NCI-H774 (cell line): ENCODE measurements at places on chromosomes 12 and 14.

DNA sequence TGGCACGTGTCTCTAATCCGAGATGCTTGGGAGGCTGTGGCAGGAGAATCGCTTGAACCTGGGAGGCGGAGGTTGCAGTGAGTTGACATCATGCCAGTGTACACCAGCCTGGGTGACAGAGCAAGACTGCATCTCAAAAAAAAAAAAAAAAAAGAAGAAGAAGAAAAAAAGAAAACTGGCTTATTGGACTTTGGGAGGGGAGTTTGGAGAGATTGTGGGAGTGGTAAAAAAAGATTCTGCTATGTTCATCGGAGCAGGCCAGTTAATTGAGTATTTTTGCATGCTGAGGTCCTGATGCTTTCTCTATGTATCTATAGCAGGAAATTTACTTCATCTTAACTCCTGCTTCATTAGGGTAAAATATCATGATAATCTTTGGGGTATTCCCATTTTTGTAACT is 11.6 kb downstream of the CNOT2 start:
- DNase-seq: no peak

DNA sequence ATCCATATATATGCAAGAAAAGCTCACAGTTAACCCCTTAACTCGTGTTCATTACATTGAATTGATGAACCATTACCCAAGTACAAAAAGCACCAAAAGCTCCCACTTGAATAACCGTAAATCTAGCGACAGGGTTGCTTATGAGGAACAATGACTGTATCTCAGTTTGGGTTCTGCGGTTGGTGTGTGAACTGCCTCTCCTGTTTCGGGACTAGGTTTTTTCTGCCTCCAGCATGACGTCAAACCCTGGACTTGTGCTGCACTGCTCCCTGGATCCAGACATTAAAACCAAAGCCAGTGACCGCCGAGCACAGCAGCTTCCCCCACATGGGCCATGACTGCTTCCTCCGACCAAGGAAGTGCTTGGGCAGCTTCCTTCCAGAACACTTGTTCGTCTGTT is 77.7 kb downstream of the SETD3 start:
- no peak for DNase-seq

- DNase-seq: no peak
Observed at GRCh38 chr12:24113701-24114100, 164.2 kb upstream of the SOX5 start.

GRCh38 chr12:65278576-65279368 is at the start of gene MSRB3:
TSS of gene MSRB3 (plus strand) at chr12:65278683. CDS start at chr12:65308580, 29,897 bp downstream.
- DNase-seq: no peak

- no peak for DNase-seq
Observed at GRCh38 chr12:123984903-123985302, 11.9 kb downstream of the ZNF664 start.

DNA sequence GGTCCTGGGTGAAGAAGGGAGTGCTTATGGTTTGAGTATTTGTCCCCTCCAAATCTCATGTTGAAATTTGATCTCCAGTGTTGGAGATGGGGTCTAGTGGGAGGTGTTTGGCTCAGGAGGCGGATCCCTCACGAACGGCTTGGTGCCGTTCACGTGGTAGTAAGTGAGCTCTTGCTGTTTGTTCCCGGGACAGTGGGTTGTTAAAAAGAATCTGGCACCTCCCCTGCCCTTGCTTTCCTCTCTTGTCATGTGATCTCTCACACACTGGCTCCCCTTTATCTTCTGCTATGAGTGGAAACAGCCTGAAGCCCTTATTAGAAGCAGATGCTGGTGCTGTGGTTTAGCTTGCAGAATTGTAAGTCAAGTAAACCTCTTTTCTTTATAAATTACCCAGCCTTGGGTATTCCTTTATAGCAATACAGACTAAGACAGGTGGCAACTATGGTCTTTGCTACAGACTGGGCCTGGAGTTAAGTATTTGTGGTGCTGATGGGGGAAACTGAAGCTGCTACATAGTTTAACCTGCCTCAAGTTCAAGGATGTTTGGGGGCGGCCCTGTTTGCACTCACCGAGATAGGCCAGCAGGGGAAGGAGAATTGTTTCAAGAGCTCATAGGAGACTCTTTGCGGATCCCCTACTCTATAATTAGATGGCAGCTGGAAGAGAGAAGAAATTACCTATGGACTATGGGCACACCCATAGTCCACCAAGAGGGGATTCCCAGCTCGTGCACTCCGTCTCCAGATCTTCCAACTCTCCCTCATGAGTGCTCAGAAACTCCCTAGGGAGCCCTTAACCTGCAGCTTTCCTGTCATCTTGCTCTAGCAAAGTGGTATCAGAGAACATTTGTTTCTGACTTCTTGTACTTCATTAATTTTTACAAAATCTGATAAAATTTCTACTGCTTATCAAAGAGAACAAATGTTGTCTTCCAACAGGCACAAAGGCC is 164.6 kb downstream of the SLC15A5 start:
- no peak for DNase-seq

DNA sequence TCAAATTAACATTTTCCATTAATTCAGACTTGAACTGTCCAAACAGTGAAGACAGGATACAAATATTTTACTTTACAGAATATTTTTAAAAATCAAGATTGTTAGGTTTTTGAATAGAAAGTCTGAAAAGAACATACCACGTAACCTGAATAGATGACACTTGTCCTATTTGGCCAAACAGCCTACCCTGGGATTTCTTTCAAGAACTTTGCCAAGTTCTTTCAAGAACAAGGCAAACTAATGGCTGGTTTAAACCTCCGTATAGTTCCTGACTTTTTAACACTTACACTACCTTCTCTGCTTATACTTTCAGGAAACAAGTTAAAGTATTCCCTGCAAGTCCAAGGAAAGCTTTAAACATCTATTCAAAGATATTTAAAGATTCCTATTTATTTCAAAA is 35.0 kb downstream of the MAP4K5 start:
- DNase-seq: no peak
